Peyer's patch (tissue), 4 donors: ENCODE measurements at places on chromosomes 3 and 15.
A peak's percentile ranks its signal among the peaks of the same experiment; 100 is the strongest.

- no peak overlapping the region for H3K4me3 ChIP-seq
- no peaks in the 10 kb centered on the region for H3K27me3 ChIP-seq
- no peaks in the 10 kb centered on the region for H3K4me1 ChIP-seq
- no peaks in the 10 kb centered on the region for H3K36me3 ChIP-seq
- H3K27ac ChIP-seq: no peak overlapping the region
Observed at GRCh38 chr15:81809543-81809942, 236.3 kb downstream of the MEX3B start.

DNA sequence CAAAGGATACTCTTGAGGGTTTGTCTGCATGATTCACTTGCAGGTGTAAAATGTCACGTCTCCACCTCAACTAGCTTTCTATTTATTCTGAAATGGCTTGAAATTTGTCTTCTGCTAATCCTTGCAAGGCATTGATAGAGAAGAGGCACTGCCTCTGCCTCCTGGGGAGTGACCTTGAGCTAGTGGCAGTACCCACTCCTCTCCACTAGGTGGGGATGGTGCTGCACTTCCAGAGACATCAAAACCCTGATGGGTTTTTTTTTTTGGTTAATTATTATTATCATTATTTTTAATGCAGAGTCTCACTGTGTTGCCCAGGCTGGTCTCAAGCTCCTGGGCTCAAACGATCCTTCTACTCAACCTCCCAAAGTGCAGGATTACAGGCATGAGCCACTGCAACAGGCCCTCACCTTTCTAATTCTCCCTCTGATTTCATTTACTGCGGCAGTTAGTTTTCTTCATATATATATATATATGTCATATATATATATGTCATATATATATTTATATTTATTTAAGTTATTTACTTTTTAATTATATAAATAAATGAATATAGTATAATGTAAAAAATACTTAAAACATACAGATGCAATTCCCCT lies 117.6 kb upstream of the EIF1B start:
- H3K27me3 ChIP-seq: no peaks in the 10 kb centered on the region
- no peak overlapping the region for H3K4me3 ChIP-seq
- peak; percentile 44 for DNase-seq
- H3K27ac ChIP-seq: no peak overlapping the region

DNA sequence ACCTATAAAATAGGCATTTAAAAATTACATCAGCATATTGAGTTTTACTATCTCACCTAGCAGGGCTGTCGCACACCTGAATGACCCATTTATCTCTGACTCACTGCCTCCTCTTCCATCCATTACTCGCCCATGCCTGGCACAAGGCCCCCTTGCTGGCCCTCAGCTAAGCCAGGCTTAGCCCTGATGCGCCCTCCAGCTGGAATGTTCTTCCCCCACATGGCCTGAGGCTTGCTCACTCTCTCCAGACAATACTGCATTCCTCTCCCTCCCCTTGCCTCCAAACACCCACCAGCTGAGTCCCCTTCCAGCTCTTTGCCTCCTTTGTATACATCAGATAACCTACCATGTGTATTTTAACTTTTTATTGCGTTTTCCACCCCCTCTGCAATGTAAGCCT lies 7.2 kb downstream of the SH3BP5 start:
- no peak for DNase-seq
- H3K27me3 ChIP-seq: no peaks in the 10 kb centered on the region
- no peaks in the 10 kb centered on the region for H3K36me3 ChIP-seq
- H3K27ac ChIP-seq: no peak overlapping the region

GRCh38 chr15:75360391-75360790 lies 8.0 kb downstream of the MAN2C1 start:
- no peak overlapping the region for H3K4me3 ChIP-seq
- DNase-seq: no peak
- H3K4me1 ChIP-seq: no peaks in the 10 kb centered on the region
- no peak overlapping the region for H3K27ac ChIP-seq
- no peaks in the 10 kb centered on the region for H3K36me3 ChIP-seq

- H3K36me3 ChIP-seq: no peaks in the 10 kb centered on the region
- no peaks in the 10 kb centered on the region for H3K27me3 ChIP-seq
- no peak overlapping the region for H3K27ac ChIP-seq
- H3K4me1 ChIP-seq: no peaks in the 10 kb centered on the region
- DNase-seq: no peak
- no peak overlapping the region for H3K4me3 ChIP-seq
Observed at GRCh38 chr3:7188551-7188950, 327.6 kb downstream of the GRM7 start.

DNA sequence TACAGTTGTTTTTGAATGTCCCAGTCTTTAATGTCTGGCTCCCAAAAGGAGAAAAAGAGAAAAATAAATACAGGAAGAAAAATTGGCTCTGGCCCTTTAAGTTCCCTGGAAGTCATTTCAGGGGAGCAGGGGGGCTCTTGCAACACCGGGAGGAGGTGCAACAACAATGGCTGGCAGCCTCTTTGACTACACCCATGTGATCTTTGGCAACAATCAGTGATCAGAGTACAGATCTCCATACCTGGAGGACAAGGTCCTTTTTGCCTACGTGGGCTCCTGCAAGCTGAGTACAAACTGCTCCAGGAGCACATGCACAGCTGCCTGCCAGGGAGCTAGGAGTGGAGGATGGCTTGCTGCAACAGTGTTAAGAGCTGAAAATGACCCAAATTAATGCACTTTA lies 63.9 kb downstream of the GLCE start:
- H3K27ac ChIP-seq: no peak overlapping the region
- peak; percentile 68 for DNase-seq
- H3K4me1 ChIP-seq: no peaks in the 10 kb centered on the region
- no peak overlapping the region for H3K4me3 ChIP-seq
- no peaks in the 10 kb centered on the region for H3K36me3 ChIP-seq
- no peaks in the 10 kb centered on the region for H3K27me3 ChIP-seq

- H3K27ac ChIP-seq: no peak overlapping the region
- H3K36me3 ChIP-seq: no peaks in the 10 kb centered on the region
- no peak for DNase-seq
- H3K4me3 ChIP-seq: no peak overlapping the region
- H3K27me3 ChIP-seq: no peaks in the 10 kb centered on the region
- peaks cover 3% of the 10 kb centered on the region for H3K4me1 ChIP-seq
Observed at GRCh38 chr15:57550640-57551039, 41.1 kb upstream of the MYZAP start.
